NCI-H1694 (cell line): ENCODE measurements at places on chromosomes 7 and 10.

GRCh38 chr7:138247568-138248333 lies 171.5 kb downstream of the AKR1D1 start:
- no peak for DNase-seq

DNA sequence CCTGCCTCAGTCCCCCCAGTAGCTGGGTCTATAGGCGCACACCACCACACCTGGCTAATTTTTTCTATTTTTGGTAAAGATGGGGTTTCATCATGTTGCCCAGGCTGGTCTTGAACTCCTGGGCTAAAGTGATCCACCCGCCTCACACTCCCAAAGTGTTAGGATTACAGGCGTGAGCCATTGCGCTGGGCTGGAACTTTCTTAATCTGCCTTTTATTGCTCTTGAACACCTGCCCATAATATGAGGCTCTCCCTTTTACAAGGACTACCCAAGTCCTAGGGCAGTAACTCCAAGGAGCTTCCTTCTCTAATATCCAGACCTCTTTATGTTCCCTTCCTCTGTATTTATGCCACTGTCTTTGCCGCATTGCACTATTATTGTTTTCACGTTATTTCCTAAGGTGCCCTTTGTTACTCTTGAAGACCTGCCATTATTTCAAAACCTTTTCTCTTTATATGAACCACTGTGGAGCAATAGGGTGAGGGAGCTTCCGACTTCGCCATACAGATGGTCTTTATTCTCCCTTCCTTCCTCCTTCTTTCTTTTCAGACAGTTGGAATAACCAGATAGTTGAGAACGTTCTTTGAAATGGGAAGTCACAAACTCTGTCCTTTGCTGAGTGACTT lies 36.3 kb upstream of the TCF7L2 start:
- DNase-seq = no peak

DNA sequence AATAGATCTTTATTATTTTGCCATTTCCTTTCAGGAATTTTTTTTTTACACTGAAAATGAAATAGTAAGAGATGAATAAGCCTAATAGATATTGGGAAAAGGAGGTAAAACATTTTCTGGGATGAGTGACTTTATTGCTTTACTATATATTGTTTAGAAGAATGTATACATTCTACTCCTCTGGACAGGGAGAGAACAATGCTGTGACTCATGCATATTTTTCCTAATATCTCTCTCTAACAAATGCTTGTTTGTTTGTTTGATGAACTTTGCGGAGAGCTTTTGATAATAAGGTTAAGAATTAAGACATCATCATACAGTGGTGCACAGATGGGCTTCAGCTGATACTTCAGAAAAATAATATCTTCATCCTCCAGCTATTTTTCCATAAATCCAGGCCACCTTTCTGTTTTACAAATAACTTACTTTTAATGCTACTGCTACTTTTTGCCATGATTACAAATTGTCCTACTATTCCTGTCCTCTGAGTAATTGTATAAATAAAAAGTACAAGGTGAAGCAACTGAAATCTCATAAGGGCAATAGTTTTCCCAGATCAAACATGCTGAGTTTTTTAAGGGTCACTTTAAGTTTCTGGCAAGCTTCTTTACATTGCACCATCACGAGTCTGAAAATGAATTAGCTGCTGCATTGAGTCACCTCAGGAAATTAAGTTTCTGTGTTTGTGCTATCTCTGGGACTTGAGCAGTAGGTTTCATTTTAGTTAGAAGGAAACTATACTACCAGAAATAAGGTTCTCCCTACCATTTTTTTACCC lies 207.3 kb upstream of the POT1 start:
- DNase-seq = no peak

DNA sequence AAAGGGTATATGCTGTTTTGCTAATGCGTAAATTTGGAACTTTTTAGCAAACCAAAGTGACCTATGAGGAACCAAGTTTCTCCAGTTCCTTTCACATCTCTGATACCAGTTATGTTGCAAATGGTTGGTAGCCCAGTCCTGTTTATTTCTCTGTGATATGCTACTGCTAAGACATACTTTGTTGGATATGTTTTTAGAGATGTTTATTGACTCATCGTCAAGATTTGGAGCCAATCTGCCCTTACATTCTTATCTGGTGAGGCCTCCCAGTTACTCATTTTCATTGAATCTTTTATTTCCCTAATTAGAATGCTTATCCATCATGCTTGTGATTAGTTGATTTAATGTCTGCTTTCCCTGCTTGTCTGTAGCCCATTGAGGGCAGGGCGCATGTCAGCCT lies 58.9 kb downstream of the LRGUK start:
- DNase-seq = no peak

DNA sequence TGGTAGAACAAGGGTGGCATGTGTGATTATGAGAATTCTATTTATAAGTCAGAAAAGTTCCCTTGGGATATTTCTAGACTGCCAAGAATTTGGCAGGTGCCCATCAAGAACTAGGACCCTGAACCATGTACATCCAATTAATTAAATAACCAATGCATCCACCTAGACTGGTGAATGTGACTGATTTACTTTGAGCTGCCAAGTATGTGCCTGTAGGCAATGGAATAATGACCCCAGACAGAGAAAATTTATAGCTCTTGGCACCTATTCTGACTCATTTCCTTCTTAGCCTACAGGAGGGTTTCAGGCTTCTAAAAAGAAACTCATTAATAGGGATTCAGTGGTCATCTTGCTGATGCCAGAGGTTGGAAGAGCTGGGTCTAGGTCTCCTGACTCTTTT lies 54.9 kb downstream of the KCNH2 start:
- DNase-seq = no peak

- no peak for DNase-seq
Observed at GRCh38 chr10:128242641-128243040, 116.4 kb upstream of the MKI67 start.

DNA sequence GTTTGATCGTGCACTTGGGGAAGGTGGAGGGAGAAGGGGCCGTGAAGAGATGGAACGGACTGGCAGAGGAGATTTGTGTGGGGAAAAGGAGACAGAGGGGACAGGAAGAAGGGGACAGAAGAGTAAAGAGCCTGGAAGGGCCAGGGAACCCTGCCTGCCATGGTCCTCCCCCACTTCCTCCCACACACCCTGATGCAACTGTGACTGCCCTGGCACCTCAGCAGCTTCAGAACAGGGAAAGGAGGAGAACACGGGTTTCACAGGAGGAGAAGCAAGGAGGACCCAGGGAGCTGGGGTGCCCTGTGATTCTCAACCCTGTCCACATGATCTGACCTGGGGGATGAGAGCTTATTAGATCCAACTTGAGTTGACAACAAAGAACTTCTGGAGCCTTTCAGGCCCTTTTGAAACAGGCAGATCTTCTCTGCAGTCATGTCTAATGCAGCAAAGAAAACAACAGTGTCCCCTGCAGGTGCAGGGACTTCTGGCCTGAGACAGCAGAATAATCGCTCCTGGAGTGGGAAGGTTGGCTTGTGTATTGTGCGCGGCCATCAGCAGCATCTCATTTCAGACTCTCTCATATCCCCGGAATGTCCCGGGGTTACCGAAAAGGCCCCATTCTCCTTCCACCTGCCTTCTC lies 421.6 kb downstream of the PAXIP1 start:
- DNase-seq = no peak
